ENCODE measurements at places on chromosomes 4 and X.
A peak's percentile ranks its signal among the peaks of the same experiment; 100 is the strongest.

DNA sequence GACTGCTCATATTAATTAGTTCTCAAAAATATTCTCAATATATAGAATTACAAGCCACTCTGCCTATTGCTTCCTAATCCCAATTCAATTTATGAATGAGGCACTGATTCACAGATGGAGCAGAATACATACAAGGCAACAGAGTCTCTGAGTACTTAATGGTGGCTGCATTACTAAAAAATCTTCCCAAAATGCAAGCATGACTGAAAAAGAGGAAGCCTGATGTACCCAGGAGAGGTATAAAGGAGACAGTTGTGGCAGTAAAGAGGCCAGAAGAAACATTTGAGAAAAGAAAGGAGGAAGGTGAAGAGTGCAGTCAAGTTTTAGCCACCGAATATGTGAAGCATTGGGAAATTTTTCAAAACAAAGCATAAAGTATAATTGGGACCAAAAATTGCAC lies 163.2 kb upstream of the INTU start:
- DNase-seq: no peak

- no peak for DNase-seq
These were observed 54.9 kb upstream of the TAB3 start for GRCh38 chrX:30943984-30944383.

DNA sequence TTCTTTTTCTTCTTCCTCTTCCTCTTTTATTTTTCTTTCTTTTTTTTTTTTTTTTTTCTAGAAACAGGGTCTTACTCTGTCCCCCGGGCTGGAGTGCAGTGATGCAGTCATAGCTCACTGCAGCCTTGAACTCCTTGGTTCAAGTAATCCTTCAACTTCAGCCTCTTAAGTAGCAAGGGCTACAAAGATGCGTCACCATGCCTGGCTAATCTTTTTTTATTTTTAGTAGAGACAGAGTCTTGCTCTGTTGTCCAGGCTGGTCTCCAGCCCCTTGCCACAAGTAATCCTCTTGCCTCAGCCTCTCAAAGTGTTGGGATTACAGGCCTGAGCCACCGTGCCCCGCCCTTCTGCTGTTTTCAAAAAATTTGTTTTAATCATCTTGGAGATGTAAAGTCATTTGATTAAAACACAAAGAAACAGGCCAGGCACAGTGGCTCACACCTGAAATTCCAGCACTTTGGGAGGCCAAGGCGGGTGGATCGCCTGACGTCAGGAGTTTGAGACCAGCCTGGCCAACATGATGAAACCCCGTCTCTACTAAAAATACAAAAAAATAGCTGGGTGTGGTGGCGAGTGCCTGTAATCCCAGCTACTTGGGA lies 28.1 kb downstream of the SYNPO2 start:
- no peak for DNase-seq

DNA sequence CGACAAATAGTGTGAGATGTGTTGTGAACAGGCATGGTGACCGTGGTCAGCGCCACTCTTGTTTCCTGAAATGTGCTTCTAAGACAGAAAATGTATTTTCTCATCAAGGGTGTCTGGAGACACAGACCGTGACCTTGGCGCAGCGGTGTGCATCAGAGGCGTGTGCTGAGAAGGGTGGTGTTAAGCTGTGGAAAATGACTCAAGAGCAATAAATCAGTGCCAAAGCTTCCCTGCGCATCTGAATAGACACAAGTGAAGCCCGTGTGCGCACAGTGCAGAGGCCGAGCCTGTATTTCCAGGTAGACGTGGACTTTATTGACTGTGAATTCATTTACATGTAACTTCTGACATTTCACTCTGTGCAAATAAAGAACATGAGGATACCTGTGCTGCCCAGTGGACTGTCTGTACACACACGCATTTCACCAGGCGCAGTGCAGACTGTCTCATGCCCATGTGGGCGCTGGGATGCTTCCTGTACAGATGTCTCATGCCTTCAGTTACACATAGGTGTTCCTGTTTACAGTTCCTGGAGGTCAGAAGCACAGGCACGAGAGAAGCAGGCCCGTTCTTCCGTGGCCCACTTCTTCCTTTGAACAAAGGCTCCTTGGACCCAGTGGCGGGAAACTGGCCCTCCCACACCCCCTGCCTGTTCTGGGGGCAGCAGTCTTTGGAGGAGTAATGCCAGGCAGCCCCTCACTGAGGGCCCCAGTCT lies 31.9 kb downstream of the NSG1 start:
- peak; percentile 45 for DNase-seq

GRCh38 chr4:169000315-169000714 lies 9.7 kb downstream of the CBR4 start:
- no peak for DNase-seq

DNA sequence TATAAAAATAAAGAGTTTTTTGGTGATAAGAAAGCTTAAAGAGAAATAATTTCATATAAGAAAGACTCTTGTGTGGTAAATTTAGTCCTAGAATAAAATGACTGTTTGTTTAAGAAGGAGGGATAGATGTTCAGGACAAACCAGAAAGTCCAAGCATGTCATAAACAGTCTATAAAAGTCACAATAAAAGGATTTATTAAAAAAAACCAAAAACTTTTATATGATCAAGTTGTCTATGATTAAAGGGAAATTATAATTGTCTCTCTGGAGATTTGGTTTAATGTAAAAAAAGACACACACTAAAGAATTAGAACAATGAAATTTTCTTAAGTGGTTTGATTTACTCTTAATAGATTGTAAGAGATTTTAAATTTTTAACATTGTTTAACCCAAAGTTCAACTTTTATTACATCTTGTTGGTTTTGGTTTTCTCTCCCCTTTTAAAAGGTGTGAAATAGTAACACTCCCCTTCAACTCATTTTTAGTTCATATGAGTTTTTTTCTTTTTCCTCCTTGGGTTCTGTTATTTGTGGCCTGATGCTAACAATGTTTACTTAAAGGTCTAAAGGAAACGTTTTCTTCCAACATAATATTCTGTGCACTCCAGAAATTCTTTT lies 89.7 kb downstream of the PDHA2 start:
- no peak for DNase-seq

- no peak for DNase-seq
These were observed 50.5 kb downstream of the HELT start for GRCh38 chr4:185068837-185069236.

GRCh38 chr4:114027596-114027995 lies 48.1 kb upstream of the ARSJ start:
- DNase-seq: no peak

DNA sequence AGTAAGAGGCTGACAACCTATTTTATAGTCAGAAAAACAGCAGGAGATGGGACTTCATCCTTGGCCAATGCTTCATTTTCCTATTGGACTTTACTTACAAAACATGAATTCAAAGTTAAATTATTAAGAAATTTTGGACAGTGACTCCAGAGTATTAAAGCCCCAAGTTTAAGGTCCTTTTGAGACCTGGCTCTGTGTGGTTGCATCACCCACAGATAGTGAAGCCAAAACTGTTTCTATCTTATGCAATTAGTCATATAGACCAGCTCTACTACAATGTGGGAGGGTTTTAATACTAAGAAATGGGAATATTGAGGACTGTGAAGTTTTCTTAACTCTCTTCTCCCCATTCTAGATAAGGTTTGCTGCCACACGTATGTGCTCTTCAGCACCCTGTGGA lies 196.7 kb upstream of the AR start:
- no peak for DNase-seq

Data from CD4-positive, alpha-beta T cell treated with Interleukin-6 for 4 hours (primary cell).